ENCODE measurements at places on chromosomes 5 and 9.

- no peak for DNase-seq
Measured at GRCh38 chr9:70927530-70927929, 193.9 kb downstream of the TRPM3 start.

GRCh38 chr5:62143268-62144229 lies 162.5 kb upstream of the KIF2A start:
- peak; percentile 9 for DNase-seq

GRCh38 chr5:170691657-170692056 lies 91.9 kb upstream of the GABRP start:
- DNase-seq, result no peak

- no peak for DNase-seq
Measured at GRCh38 chr9:128068386-128069205, 564 bp downstream of the SLC25A25 start.

All from smooth muscle cell of the brain vasculature (primary cell).